ENCODE measurements at places on chromosomes 7 and 10. TPM values are rescaled to one million over a fixed set of nuclear protein-coding genes. Genes with fewer than 3 reads are reported as not detected.

GRCh38 chr7:36784991-36785940, 61.0 kb upstream of the AOAH start:
- H3K4me1 ChIP-seq, result peaks cover 74% of the 10 kb centered on the region
- DNase-seq, result peak; percentile 68
- peak overlapping the region; percentile 72 for H3K4me3 ChIP-seq
- peaks cover 14% of the 10 kb centered on the region for H3K36me3 ChIP-seq
- H3K27me3 ChIP-seq, result no peaks in the 10 kb centered on the region
- peak overlapping the region; percentile 92 for H3K27ac ChIP-seq

GRCh38 chr7:99541212-99541611, 10.7 kb downstream of the FAM200A start:
- H3K27me3 ChIP-seq, result no peaks in the 10 kb centered on the region
- H3K4me3 ChIP-seq, result no peak overlapping the region
- H3K4me1 ChIP-seq, result no peaks in the 10 kb centered on the region
- no peak overlapping the region for H3K27ac ChIP-seq
- peaks cover 6% of the 10 kb centered on the region for H3K36me3 ChIP-seq
- DNase-seq, result no peak

GRCh38 chr7:618539-619367, 99.1 kb upstream of the PDGFA start:
- H3K4me1 ChIP-seq, result peaks cover 48% of the 10 kb centered on the region
- no peaks in the 10 kb centered on the region for H3K27me3 ChIP-seq
- peaks cover 27% of the 10 kb centered on the region for H3K36me3 ChIP-seq
- H3K27ac ChIP-seq, result peak overlapping the region; percentile 99
- H3K4me3 ChIP-seq, result peak overlapping the region; percentile 82

Gene DIP2C
- 1.6 TPM for total RNA-seq
